ENCODE measurements at places on chromosomes 5 and 9.

- no peak for DNase-seq
Observed at GRCh38 chr5:160262151-160263074, 33.1 kb downstream of the FABP6 start.

DNA sequence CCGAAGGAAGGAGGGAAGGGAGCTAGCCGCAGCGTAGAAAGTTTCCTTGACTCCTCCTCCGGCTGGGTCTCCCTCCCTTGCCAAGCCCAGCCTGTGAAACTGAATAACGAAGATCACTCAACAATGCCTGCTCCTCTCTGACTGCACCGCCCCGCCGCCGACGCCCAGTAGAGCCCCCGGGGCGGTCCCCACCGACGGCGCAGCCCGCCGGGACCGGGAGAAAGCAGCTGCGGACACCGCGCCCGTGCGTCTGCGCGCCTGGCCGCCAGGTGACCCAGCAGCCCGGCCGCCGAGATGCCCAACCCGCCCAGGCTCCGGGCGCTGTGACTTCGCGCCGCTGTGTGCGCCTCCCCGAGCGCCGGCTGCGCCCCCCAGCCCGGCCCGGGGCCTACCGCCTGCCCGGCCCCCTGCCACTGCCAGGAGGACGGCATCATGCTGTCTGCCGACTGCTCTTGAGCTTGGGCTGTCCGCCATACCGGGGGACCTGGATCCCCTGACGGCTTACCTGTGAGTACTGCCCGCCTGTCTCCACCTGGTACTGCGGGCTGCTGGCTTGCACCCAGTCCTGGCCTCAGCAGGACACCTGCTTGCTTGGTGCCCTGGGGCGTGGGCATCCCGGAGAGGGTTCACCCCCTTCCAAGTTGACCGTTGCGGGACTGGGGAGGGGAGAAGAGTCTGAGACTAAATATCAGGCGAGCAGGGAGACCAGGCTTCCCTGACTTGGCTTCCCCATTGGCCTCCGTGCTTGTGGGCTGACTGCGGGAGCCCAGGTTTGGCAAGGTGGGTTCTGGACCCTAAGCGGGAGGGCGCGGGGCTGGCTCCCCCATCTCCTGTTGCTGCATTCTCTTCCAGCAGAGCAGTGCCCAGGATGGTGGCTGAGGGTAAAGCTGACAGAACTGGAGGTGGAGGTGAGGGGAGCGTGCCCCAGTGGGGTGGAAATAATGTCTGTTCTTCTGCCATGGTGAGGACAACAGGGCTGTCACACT is 26.2 kb upstream of the SPTLC1 start:
- DNase-seq, result no peak

DNA sequence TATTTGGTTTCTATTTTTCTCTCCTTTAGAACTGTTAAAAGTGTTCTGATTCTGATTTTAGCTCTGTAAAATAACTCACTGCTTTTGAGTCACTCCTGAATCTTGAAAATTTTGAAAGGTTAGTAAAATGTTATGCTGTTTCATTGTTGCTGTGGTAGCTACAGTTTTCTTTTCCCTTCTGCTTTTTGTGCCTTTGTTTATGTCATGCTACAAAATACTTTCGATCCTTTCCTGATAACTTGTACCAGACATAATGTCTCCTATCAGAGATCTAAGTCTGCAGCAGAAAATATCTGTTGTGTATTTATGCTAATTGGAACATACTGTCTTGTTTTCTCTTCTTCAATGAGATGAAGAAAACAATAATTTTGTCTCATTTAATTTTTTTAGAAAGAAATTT is 26.9 kb upstream of the CEP120 start:
- DNase-seq, result no peak

GRCh38 chr9:131218370-131218769 is 57.9 kb downstream of the FAM78A start:
- DNase-seq, result no peak

DNA sequence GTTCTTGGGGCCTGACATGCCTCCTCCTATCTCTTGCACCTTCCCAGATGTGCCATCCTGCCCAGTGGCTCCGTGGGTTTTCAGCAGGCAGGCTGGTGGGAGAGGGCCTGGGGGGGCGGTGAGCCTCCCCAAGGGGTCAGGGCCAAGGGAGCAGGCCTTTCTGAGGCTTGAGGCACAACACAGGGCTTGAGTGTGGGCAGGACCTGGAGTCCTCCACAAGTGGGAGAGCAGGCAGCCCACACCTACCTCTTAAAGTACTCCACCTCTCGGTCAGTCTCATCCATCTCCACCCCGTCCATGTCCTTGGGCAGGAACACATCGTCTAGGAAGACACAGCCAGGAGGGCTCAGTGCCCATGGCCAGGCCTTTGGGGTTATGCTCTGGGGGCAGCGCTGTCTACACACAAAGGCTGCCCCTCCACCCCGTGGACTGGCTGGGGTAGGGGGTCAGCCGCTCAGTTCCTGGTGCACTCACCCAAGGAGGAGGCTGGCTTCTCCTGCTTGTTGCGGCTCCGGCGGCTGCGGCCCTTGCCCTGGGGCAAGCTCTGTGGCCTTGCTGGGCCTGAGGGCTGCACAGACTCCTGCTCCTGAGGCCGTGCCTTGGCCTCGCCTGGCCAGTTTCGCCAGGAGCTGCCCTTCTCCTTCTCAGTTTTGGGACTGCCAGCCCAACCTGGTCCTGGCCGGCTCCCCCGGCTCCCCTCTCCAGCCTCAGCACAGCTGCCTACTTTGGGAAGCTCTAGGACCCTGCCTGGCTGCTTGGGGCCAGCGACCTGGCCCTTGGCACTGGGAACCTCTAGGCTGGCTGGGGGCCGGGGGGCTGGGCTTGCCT is 7.2 kb upstream of the DDX41 start:
- no peak for DNase-seq

- DNase-seq, result no peak
Observed at GRCh38 chr9:34085581-34086500, 37.2 kb upstream of the UBAP2 start.
